H1 (cell line): ENCODE measurements at places on chromosomes 5 and 9. TPM values are rescaled to one million over a fixed set of nuclear protein-coding genes. Genes with fewer than 3 reads are reported as not detected.
A peak's percentile ranks its signal among the peaks of the same experiment; 100 is the strongest.

Gene FAF2
- total RNA-seq, result 35.8 and 36.2 TPM in 2 replicates

Gene LHX3
- total RNA-seq, result not detected in 2 replicates

GRCh38 chr5:122369253-122369815, 57.3 kb downstream of the SNCAIP start:
- no peaks in the 10 kb centered on the region for H3K36me3 ChIP-seq
- DNase-seq, result no peak
- no peak overlapping the region for H3K27ac ChIP-seq
- no peaks in the 10 kb centered on the region for H3K27me3 ChIP-seq

GRCh38 chr9:98708933-98709911, at the start of gene GABBR2:
Gene GABBR2 (minus strand): TSS chr9:98708935. CDS start chr9:98708737, 198 bp downstream.
- H3K27ac ChIP-seq, result no peak within 1 kb of the TSS
- peak; percentile 67 for DNase-seq
- H3K4me1 ChIP-seq, result peaks cover 9% of the 10 kb centered on the region

DNA sequence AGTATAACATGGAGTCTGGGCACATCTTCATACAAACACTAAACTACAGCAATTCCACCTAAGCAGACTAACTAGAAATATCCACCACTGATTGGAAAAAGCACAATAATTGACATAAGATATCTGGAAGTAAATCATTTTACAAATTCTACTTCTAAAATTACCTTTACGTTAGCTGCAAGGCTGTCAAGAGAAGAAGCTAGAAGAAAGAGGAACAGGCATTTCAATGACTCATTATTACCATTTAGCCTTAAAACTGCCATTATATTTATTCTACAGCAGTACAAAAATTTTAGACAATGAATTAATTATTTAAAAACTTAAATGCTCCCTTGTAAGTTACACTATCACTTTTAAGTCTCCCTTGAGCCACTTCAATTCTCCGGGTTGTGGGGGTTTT, 43.4 kb upstream of the PLPP6 start:
- H3K4me3 ChIP-seq, result no peak overlapping the region
- no peaks in the 10 kb centered on the region for H3K36me3 ChIP-seq
- H3K4me1 ChIP-seq, result peaks cover 6% of the 10 kb centered on the region
- no peaks in the 10 kb centered on the region for H3K27me3 ChIP-seq
- DNase-seq, result no peak
- no peak overlapping the region for H3K27ac ChIP-seq

GRCh38 chr5:65791712-65792673, 70.0 kb downstream of the NLN start:
- no peak for DNase-seq
- H3K4me3 ChIP-seq, result no peak overlapping the region
- no peaks in the 10 kb centered on the region for H3K4me1 ChIP-seq
- H3K27ac ChIP-seq, result no peak overlapping the region
